DMS79 (cell line): ENCODE measurements at places on chromosomes 1 and 21.

GRCh38 chr1:21298981-21299391 is 8.7 kb upstream of the ECE1 start:
- DNase-seq = no peak

DNA sequence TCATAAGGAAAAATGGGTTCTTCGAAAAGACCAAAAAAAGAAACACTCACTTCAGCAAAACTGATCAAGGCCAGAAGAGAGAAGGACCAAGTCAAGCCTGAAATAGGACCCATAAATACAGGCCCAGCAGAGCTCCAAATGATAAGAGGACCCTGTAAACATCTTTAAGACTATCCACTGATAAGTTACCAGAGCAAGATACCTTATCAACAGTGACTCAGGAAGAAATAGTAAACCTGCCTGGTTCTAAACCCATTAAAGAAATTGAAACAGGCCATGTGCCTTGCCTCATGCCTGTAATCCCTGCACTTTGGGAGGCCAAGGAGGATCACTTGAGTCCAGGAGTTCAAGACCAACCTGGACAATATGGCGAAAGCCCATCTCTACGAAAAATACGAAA is 81.8 kb upstream of the ERRFI1 start:
- no peak for DNase-seq

GRCh38 chr1:61851849-61852669 is 109.8 kb downstream of the PATJ start:
- peak; percentile 26 for DNase-seq

DNA sequence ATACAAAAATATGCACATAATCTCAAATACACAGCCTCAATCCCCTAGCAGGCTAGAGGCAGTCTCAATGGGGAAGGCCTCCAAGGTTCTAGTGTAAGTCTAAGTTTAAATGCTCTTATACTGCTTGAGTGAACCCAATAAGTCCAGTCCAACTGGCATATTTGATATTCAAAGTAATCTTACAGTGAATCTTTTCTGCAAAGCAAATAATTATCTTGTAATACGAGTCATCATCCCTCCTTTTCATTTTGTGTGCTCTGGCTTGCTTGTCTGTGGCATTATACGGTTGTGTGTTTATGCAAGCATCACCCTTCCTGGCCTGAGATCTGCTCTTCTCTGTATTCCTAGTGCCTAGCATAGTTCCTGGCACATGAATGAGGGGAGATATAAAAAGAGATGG is 166.9 kb upstream of the HMGB4 start:
- no peak for DNase-seq

GRCh38 chr21:42453224-42453985 is 42.6 kb downstream of the RSPH1 start:
- DNase-seq = no peak

GRCh38 chr1:37762516-37762915 is 2.4 kb downstream of the EPHA10 start:
- no peak for DNase-seq

- no peak for DNase-seq
Measured at GRCh38 chr1:63042278-63042677, 258.3 kb downstream of the ATG4C start.

GRCh38 chr1:65821386-65821785 is 28.7 kb downstream of the PDE4B start:
- DNase-seq = no peak

GRCh38 chr1:228101994-228102790 is 933 bp downstream of the C1orf35 start:
- peak; percentile 5 for DNase-seq

DNA sequence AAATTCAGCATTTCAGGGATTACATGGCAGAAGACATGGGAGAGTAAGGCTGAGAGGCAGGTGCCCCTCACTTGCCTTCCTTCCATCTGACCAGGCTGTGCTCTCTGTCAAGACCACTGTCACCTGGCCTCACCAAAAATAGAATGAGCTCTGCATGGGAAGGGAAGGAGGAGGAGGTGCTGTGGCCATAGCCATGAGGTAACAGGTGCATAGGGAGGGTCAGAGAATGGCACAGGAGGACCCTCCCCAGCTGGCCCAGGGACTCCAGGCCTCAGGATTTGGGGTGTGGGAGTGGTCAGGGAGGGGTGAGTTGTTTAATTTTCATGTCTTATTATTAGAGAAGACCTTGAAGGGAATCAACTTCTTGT is 192.3 kb downstream of the FCRL5 start:
- no peak for DNase-seq

- DNase-seq = no peak
Measured at GRCh38 chr1:108854221-108855019, 2.5 kb downstream of the AKNAD1 start.

DNA sequence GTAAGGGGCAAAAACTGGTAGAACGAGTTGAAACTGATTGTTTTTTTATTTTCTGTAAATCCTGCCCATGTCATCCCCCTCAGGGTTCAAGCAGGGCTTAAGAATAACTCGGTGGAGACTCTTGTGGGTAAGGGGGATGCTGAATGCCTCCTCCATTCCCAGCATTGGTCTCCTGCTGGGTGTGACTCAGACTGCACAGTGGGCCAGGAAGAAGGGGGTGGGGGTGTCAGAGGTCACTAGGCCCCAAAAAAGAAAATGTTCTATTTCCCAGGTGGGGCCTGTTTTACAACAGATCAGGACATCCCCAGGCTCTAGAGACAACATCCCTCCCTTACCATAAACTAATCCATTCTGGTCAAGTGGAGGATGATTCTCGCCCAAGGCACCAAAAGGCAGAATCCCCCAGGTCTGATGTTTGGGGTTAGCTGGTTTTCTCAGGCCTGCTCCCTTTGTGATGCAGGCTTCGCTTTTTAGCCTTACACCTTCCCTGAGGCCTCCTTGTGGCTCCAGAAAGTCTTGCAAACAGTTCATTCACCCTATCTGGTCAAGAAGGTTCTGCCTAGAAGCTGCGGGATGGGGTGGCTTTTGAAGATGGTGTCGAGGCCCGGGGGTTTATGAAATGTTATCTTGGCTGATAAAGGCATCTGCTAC is 10.7 kb upstream of the GRHL3 start:
- no peak for DNase-seq

DNA sequence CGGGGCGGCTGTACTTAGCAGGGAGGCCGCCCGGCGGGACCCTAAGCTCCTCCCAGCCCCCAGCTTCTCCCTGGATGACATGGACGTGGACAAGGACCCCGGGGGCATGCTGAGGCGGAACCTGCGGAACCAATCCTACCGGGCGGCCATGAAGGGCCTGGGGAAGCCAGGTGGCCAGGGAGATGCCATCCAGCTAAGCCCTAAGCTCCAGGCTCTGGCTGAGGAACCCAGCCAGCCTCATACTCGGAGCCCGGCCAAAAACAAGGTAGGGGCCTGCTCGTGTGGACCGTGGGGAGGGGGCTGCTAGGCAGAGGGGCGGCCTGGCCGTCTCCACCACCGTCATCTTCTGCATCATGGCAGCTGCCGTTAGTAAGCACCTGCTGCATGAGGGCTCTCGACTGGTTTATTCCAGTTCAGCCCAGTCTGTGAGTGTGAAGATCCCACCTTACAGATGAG is 9.0 kb downstream of the ARHGEF16 start:
- no peak for DNase-seq

DNA sequence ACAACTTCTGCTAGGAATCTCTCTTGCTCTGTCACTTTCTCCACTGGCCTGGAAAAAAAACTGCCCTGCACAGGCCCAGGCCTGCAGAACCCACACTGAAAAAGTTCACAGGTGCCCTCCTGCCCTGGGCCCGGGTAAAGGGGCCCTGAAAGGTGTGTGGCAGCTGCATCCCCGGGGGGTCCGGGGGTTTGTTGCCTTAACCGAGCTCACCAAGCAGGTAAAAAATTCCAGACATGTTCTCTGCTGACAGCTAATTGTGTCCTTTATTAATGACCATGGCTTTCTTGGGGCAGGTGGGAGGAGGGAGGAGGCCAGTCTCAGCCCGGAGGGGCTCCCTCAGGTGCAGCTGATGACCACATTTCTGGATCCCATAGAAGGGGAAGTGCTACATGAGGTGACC is 122.9 kb downstream of the LACTBL1 start:
- no peak for DNase-seq

DNA sequence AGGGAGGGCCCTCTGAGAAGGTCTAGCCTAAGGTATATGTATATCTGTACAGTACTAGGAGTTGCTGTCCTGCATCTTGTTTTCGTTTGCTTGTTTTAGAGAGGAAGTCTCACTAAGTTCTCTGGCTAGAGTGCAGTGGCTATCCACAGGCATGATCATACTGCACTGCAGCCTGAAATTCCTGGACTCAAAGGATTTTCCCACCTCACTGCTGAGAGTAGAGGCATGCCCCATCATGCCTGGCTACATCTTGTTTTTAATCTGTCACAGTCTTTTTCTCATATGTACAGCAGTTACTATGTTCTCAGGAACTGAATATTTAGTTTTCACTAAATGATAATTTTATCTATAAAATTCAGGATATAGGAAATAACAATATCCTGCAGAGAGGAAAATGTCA is 15.3 kb upstream of the PYHIN1 start:
- DNase-seq = no peak

DNA sequence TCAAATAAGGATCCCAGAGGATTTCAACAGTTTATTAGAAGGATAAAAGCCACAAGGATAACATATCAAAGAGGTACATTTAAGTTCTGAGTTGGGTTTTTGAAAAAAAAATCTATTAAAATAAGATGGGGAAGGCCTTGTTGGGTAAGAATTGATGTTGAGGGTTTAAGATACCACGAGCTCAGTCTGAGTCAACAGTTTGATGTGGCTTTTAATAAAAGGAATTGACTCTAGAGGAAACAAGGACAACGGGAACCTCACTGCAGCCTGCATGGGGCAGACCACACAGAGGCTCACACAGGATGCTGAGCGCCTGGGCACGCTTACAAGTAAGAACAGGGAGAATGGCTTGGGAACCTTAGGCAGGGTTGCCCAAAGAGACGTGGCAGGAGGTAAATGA is 107.5 kb downstream of the TIAM1 start:
- DNase-seq = no peak

- DNase-seq = no peak
Measured at GRCh38 chr1:201551877-201552731, 13.2 kb downstream of the NAV1 start.

DNA sequence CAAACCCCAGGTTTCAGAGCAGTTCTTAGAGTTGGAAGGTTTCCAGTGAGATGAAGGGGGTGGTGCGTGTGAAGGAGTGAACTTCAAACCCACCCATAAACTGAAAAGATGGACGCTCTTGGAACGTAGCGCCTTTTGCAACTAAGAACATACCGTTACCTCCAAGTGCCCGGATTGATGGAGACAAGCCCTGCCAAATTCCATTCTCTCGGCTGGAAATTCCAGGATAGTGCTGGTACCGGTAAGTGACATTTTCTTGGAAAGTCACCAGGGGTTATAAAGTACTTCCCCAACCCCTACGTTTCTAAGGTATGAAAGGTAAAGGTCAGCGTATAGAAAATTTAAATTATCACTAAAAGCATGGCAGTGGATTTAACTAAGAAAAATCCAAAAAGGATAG is 91.6 kb upstream of the CLDN14 start:
- no peak for DNase-seq

- peak; percentile 3 for DNase-seq
Measured at GRCh38 chr1:77888781-77889642, 588 bp downstream of the NEXN start.

- peak; percentile 4 for DNase-seq
Measured at GRCh38 chr1:56644064-56644918, 823 bp upstream of the PRKAA2 start.

DNA sequence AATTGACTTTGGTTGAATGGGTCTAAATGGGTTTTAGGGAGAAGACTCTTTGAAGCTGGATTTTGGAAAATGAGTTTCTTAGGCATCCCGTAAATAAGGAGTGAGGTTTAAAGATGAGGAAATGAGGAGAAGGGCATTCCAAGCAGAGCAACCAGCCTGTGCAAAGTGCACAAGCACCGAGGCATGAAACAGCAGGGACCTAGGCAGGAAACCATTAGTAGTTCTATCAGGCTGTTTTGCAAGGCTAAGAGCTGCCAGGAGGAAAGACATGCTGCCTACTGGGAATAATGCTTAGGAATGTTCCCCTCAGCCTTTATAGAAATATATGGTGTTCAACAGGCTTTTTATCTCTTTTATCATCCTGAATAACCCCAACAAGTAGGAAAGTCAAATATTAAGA is 153.1 kb upstream of the FGGY start:
- DNase-seq = no peak

- no peak for DNase-seq
Measured at GRCh38 chr1:25063591-25064416, 133.7 kb upstream of the RUNX3 start.
